ENCODE measurements at places on chromosomes 1 and 21.

DNA sequence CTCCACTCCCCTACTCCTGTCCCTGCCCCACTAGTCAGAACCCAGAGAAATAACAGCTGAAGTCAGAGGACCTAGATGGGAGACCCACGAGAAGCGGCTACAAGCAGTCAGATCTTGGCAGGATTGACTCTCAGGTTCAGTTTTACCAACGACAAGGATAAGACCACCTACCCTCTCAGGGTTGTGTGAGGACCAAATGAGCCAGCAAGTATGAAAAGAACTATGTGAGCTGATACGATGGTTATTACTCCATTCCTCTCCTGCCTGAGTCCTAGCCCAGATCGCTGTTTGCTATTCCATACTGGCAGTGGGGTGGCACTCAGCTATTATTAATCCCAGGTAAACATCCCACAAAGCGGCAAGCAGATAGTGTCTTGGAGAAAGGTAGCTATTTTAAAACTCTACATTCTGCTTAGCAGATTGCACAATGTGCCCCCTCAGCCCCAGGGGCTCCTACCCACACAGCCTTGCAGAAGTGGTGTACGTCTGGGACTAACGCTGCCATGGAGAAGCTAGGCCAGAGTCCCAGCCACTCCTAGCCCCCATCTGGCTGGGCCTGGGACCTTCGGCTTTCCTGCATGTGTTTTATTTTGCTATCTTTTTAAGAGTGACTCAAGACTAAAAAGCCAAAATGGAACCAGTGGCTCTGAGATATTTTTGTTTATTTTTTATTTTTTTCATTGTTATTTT is 58.9 kb downstream of the CD46 start:
- no peak for DNase-seq

- DNase-seq: no peak
These were observed 68.1 kb downstream of the URB2 start for GRCh38 chr1:229694053-229694693.

DNA sequence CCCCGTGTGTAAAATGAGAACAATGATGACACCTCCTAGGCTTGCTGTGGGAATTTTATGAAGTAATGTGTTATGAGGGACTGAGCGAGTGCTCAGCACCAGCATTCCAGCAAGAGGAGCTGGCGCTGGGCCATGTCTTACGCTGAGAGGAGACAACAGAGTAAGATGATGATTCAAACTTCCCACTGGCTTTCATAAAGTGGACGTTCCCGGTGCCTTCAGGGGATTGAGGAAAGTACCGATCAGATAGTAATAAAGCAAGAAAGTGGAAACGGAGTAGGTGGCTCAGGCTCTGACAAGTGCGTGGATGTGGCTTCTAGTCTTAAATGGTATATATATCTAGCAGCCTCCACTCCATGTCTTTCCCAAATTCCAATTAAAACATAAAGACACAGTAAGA is 23.8 kb downstream of the EPHA10 start:
- no peak for DNase-seq

DNA sequence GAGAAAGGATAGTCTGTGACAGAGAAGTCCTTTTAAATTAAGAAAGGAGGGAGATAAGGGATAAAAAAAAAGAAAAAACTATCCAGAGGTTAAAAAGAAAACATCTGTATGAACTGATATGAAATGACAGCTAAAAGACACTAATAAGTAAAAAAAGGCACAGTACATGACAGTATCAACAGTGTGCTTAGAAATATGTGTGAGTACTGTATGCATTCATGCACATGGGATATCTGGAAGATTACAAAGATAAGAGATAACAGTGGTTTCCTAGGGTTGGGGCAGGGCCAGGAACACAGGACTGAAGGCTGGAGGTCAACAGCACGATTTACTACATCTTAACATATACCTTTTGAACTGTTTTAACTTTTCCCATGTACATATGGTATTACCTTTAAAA is 13.3 kb downstream of the PTP4A2 start:
- DNase-seq: no peak

- DNase-seq: no peak
These were observed 57.4 kb downstream of the SSX2IP start for GRCh38 chr1:84632673-84633434.

- DNase-seq: no peak
These were observed 253.5 kb downstream of the AKT3 start for GRCh38 chr1:243596431-243597062.

- DNase-seq: no peak
These were observed 8.1 kb upstream of the OR2M5 start for GRCh38 chr1:248136811-248137210.

DNA sequence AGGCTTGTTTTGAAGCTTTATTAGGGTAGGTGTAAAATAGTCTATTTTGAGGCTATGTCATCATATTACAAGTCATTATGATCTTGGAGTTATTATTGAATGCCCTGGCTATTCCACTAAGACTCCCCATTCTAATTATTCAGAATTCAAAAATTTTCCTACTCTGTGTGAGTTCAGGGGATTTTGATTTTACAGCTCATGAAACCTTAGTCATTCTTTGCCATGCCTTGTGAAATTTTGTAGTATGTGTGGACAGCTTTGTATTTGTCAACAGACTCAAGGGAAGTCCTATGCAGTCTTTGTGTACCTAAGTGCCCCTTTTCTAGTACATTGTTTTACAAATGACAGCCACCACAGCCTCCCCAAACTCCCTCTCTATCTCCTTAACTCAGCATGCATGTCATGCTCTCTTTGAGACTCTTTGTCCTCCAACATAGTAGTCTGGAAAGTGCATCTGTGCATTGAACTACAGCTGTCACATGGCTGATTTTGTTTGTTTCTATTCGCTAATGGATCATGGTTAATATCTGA is 28.0 kb downstream of the CD1D start:
- no peak for DNase-seq

- DNase-seq: no peak
These were observed 14.3 kb downstream of the TRIM11 start for GRCh38 chr1:228392111-228392936.

- no peak for DNase-seq
These were observed 71.6 kb upstream of the CSF3R start for GRCh38 chr1:36554323-36554628.

DNA sequence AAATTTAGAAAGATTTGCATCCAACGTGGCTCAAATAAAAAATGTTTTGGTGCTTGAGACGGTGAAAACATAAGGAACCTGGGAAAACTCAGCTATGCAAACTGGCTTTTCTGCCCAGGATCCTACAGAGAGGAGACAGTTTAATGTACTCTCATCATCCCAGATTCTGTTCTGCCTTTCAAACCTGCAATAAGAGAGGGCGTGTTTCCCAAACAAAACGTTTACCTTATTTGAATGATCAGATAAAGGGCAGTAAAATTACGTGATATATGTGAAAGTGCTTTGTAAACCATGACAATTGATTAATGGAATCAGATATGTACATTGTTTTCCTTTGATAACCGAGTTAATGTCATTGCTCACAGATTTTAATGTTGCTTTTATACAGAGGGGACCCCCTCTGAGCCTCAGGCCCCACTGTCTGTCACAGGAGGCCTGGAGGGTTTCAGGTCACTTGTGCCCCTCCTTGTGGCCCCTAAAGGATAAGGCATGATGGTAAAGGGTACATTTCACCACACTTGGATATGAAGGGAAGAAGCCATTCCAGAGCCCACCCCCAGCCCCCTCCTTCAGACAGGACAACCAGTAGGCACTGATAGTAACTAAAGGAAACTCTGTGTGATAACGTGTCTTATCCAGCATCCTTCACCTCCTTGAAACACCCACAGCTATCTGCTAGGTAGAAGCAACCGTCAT is 157.6 kb downstream of the EDEM3 start:
- no peak for DNase-seq

DNA sequence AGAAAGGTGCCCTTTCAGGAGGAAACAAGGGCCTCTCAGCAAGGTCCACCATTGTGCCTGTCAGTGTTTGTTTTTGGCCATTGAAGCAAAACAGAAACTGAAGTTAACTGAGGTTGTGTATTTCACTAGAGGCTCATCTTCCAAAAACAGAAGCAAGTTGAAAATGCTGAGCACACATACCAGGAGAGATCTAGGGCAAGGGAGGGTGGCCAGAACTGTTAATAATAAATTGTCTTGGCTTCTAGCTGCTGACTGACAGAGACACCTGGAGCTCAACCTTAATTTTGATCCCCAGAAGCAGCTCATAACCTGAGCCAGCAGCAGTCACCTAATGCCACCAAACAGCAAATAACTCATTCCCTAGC is 5.2 kb downstream of the AGMAT start:
- DNase-seq: no peak

GRCh38 chr1:31571340-31572295 is 4.7 kb upstream of the TINAGL1 start:
- no peak for DNase-seq

GRCh38 chr1:213260311-213261075 is 209.5 kb downstream of the RPS6KC1 start:
- no peak for DNase-seq

DNA sequence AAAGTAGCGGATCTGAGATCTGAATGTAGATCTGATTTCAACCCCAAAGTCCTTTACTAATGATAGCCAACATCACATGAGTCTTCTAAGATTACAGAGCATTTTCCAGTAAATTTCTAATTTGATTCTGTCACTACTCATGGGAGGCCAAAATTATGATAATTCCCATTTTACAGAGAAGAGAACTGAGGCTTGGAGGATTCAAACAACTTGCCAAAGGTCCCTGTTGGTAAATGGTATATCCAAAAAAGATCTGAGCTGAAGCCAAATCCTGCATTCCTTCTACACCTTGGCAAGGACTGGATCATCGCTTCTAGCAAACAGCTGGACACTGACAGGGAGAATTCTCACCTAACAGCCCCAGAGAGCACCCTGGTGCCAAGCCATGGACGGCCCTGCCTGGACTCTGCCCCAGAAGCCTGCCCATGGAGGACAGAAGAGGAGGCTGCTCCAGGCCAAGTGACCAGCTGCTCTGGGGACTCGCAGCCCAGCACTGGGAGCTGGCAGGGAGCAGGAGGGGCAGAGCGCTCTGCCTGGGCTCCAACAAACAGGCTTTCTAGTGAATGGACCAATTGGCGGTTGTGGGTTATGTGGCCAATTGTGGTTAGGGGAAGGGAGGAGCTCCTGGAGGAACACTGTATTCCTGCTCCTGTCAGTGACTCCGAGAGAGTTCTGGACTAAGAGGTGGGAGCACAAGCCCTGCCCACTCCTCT is 6.4 kb upstream of the CSF1 start:
- no peak for DNase-seq

GRCh38 chr1:204660509-204660908 is 25.0 kb downstream of the LRRN2 start:
- DNase-seq: no peak

- no peak for DNase-seq
These were observed 31.4 kb downstream of the SLC44A3 start for GRCh38 chr1:94851571-94851970.

DNA sequence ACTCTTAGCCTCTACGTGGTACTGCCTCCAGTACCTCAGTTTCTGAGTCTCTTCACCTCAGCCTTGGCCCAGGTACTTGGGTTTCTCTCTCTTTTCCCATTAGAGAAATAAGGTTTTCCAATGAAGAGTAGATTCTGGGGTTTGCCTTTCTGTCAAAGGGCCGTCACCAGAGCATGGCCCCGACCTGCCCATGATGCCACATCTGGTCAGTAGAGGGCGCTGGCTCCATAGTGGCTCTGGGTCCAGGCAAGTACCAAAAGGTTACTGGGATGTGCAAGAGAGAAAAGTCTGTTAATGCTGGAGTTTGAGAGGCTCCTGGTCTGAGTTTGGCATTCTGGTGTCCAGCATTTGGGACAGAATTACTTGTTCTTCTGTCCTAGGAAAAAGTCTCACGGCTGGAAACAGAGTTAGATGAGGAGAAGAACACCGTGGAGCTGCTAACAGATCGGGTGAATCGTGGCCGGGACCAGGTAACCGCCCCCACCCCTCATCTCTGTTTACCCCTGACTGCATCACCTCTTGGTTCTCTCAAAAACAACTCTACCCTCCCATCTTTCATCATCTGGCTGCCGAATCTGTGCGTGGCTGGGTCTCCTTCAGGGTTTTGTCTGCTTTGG is 5.3 kb upstream of the TUFT1 start:
- DNase-seq: peak; percentile 62

DNA sequence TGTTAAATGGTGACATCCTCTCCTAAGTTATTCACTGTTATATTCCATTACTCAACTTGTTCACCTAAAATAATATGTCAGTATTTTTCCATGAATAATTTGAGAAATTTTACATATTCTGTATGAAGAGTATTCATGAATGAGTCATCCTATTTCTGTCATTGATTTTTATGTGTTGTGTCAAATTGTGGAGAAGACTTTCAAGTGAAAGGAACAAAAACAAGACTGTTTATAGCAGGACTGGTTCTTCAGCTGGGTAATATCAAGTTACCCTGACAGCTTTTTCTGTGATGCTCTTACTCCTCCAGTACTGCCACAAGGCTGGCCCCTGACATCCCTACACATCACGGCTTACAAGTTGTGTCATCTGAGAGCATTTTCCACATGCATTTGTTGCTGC is 847.7 kb downstream of the NCAM2 start:
- no peak for DNase-seq

DNA sequence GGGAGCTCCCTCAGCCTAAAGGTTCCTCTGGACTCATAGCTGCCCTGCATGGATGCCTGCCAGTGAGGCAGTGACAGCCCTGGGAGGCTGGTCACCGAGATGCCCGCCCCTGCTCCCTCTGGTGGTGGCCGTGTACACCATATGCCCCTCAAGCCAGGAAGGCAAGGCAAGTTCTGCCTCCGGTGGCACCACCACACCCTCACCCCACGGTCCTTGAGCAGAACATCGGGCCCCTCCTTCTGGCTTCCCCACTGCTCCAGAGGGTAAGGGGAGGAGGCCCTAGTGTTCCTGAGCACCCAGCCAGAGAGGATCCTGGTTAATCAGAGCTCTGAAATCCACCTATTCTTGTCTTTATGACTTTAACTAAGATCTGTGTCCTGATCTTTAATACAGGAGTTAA is 1.5 kb upstream of the S100A14 start:
- peak; percentile 69 for DNase-seq

DNA sequence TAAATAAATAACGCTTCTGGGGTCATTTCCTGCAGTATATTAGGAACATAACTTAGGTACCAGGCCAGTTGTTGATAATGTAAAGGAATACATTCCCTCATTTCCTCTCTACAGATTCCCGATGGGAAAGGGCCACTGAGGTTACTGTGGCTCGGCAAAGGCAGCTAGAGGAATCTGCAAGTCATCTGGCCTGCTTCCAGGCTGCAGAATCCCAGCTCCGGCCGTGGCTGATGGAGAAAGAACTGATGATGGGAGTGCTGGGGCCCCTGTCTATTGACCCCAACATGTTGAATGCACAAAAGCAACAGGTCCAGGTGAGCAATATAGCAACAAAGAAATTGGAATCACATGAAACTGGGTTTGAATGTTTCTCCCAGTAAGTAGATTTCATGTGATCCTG is 109.6 kb upstream of the BMP8A start:
- no peak for DNase-seq

GRCh38 chr1:60831780-60832179 is 250.6 kb upstream of the NFIA start:
- DNase-seq: no peak

GRCh38 chr1:228275430-228276173 is 67.8 kb downstream of the OBSCN start:
- peak; percentile 84 for DNase-seq

DNA sequence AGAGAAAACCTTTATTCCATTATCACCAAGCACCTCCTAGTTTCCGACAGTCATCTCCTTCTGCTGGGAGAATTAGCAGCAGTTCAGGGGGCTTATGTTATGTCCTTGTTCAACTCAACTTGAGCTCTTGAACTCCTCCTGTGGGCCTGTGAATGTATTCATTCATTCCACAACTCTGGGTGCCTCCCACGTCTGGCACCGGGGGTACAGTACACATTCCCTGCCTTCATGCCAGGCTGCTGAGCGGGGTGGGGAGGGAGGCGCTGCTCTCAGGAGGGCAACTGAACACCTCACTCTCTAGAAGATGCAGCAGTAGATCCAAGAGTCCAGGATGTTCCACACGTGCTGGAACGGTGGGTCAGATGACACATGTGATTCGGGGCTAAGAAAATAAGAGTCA is 4.3 kb upstream of the MX2 start:
- DNase-seq: no peak
